ENCODE measurements at places on chromosomes 1 and 21.

GRCh38 chr1:150514913-150515327, 632 bp upstream of the FALEC start:
- DNase-seq: no peak

- DNase-seq: no peak
These were observed 40.9 kb downstream of the RAP1A start for GRCh38 chr1:111660204-111661150.

DNA sequence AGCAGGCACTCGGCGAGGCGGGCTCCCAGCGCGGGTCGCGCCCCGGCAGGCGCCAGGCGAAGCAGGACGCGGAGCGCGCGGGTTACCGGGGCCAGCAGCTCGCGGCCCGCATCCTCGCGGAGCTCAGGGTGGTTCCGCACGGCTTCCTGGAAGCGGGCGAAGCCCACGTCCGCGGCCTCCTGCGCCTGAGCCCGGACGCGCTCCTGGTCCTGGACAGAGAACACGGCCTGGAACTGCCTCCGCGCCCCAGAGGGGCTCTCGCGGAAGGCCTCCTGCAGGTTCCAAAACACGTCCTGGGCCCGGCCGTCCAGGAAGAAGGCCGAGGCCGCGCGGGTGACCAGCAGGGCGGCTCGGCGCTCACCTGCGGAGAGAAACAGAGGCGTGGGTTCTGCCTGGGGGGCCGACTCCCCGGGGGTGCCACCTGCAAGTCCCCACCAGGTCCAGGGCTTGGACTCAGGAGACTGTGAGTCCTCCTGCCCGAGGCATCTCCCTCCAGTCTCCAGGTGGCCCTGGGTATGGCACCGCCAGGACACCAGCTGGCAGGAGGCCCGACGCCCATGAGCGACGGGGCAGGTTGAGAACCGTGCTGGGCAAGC, 11.4 kb downstream of the TTC34 start:
- no peak for DNase-seq

DNA sequence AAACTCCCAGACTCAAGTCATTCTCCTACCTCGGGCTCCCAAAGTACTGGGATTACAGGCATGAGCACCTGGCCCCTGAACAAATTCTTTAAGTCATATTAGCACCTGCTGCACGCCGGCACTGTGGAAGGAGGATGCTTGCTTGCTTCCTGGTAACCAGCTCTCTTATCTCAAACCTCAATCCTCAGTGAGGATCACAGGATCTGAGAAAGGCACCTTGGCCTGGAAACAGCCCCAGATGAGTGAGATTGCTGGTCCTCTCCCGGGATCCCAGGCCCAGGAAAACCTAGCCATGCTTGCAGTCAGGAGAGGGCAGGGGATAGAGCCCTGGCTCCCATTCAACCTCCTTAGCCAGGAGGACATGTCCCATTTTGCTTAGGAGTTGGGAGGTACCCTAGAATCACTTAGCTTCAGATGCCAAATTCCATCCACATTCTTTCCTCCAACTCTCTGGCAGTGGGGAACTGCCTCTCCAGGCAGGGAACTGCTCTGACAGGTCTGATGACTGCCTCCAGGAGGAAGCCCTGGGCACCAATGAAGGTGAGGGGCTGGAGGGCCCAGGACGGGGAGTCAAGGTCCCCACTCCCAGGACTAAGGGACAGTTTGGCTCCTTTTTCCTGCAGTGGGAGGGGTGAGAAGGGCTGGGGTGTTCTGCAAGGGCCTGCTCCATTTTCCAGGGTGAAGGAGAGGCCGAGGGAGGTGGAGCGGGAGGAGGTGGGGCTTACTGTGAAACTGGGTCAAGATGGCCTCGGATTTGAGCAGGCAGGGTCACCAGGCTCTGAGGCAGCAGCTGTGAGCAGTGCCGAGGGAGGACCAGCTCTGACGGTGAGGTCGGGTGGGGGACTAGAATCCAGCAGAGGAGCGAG, 9.5 kb downstream of the GPR37L1 start:
- no peak for DNase-seq

- DNase-seq: no peak
These were observed 49.0 kb downstream of the LBR start for GRCh38 chr1:225378880-225379279.

- no peak for DNase-seq
These were observed 299.4 kb downstream of the ZP4 start for GRCh38 chr1:237591353-237591752.

DNA sequence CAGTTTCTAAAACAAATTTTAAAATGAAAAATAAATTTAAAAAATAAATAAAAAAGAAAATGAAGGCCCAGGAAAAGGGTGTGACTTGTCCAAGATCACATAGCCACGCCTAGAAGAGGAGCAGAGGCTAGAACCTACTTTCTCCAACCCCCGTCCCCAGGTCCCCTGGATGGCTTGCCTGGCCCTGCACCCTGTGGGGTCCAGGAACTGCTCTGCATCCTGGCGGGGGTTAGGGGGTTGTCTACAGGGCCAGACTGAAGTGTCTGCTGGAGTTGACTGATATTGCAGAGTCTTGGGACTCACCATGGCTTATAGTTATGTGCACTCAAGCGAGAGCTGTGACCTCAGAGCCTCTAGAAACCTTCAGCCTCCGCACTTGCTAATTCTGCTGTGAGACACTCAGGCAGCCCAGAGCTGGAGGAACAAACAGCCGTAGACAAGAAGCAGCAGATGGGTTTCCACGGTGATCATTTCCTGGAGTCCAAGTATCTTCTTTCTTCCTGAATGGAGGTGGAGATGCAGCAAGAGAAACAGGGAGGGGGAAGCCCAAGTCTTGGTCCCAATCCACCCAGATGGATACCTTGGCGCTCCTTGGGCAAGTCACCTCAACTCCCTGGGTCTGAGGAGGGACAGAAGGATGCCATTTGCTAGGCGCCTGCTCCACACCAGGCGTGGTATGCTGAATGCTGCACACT, 5.2 kb upstream of the EXTL1 start:
- no peak for DNase-seq

DNA sequence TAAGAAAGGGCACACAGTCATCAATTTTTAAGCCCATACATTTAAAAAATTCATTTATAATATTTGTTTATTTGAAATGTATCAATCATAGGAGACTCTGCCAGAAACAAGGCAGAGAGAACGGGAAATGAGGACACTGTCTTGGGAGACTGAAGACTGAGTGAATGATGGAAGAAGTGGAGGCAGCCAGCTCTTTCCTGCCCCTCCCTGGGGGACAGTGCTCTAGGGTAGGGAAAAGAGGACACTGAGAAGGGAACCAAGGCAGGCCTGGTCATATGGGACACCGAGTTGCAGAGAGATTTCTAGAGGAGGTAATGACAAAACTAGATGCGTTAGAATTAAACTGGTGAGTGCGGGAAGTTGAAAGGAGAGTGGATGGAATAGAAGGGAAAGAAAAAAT, 31.6 kb downstream of the EEIG2 start:
- DNase-seq: no peak

DNA sequence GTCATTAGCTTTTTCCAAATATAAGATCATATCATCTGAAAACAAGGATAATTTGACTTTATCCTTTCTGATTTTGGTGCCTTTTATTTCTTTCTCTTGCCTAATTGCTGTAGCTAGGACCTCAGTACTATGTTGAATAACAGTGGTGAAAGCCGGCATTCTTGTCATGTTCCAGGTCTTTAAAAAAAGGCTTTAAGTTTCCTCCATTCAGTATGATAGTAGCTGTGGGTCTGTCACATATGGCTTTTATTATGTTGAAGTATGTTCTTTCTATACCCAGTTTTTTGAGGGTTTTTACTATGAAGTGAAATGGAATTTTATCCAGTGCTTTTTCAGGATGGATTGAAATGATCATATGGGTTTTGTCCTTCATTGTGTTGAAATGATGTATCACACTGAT, 115.8 kb downstream of the DUSP10 start:
- DNase-seq: no peak

DNA sequence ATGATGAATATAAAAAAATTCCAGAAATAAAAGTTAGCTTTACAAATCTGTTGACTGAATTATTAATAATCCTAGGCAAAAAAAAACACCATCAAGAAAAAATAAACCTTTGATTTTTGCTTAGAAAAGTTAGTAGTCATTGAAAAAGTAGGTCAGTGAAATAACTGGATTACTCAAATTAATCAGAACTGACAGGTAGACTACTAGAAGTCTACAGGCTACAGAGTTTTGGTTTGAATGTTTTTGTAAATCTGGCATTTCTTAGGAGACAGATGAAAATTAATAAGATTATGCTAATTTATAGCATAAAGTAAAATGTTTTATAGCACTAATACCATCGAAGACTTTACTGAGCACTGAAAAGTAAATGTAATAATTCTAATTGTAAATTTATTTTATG, 511.9 kb downstream of the PTPRC start:
- DNase-seq: no peak

- DNase-seq: peak; percentile 47
These were observed 20.5 kb upstream of the CAPZB start for GRCh38 chr1:19505693-19506457.

- no peak for DNase-seq
These were observed 214.4 kb upstream of the DAB1 start for GRCh38 chr1:57638239-57638638.

- no peak for DNase-seq
These were observed 10.0 kb upstream of the B4GALT3 start for GRCh38 chr1:161187311-161187710.

DNA sequence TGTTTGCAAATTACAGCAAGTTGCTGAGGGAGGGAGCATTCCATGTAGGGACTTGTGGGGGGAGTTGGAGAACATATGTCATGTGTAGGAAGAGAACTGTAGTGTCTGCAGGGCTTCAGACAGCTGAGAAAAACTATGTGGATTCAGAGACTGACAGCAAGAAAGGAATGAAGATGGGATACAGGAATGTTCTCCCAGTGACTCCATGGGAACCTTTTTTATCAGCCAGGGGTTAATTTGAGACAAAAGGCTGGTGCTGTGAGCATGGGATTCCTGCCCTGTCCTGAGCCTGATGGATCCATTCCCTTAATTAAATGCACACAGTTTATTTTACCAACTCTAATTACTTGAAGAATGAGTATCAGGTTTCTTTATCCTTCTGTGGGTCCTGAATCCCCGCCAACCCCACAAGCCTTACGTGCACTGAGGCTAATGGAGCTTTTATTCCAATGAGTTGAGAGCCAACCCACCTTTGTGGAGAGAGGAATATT, 26.5 kb upstream of the PLXNA2 start:
- no peak for DNase-seq

GRCh38 chr1:22452481-22452957, 868 bp downstream of the ZBTB40 start:
- no peak for DNase-seq

DNA sequence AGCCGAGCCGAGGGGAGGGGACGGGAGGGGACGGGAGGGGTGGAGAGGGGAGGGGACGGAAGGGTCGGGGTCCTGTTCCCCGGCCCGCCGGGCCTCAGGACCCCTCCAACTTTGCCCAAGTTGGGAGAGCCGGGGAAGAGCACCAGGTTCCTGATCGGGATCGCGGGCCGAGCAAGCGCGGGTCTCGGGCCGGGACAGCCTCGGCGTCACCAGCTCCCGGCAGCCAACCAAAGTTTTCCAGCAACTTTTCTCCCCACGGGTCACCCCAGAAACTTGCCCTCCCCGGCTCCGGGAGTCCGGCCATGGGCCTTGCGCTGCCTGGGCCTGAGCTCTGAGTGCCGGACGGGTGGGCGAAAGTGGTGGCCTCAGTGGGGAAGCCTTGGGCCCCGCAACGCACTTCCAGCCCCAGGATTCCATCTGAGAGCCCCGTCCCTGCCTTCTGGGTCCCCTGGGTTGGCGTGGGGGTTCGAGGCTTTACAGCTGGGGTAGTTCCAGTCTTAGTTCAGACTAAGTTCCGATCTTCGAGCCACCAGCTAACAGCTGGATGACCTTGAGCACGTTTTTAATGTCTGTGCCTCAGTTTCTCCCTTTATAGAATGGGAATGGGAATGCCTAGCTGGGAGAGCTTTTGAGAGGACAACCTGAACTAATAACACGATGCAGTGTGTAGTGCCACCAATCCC, 458 bp downstream of the ZC3H12A start:
- no peak for DNase-seq

DNA sequence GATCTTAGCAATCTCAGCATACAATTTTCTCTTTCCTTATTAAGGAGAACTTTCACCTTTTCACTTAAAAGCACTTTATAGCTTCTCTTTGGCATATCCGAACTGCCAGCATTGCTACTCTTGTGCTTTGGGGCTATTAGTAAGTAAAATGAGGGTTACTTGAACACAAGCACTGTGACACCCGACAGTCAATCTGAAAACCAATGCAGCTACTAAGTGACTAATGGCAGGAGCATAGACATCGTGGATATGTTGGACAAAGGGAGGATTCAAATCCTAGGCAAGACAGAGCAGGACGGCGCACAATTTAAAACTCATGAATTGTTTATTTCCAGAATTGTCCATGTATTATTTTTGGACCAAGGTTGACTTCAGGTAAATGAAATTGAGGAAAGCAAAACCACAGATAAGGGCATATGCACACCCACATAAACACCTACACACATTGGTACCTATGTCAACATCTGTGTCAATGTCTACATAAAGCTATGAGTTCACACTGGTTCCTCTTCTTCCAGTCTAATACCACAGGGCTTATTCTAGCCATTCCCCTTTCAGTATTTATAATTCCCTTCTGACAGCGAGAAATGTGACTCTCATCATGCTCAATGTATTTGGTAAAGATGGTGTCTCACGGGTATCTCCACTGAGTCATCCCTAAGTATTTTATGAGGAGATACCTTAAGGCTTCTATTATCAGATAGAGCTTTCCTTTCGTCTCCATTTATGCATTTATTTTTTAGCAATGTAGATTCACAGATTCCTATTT, 75.3 kb upstream of the RALGPS2 start:
- DNase-seq: no peak

GRCh38 chr1:117582451-117582850, 23.4 kb upstream of the TENT5C start:
- DNase-seq: no peak

- peak; percentile 84 for DNase-seq
These were observed at the start of gene CD52 for GRCh38 chr1:26317612-26318337. TSS of gene CD52 (plus strand) at chr1:26317958. CDS start at chr1:26318018, 60 bp downstream.

- no peak for DNase-seq
These were observed 14.1 kb downstream of the REG4 start for GRCh38 chr1:119797162-119797561.

GRCh38 chr1:54396261-54396933, 9.8 kb downstream of the SSBP3 start:
- no peak for DNase-seq

GRCh38 chr1:221712198-221712684, 29.6 kb downstream of the DUSP10 start:
- DNase-seq: peak; percentile 74

GRCh38 chr1:217425422-217425821, 205.5 kb downstream of the GPATCH2 start:
- DNase-seq: no peak

DNA sequence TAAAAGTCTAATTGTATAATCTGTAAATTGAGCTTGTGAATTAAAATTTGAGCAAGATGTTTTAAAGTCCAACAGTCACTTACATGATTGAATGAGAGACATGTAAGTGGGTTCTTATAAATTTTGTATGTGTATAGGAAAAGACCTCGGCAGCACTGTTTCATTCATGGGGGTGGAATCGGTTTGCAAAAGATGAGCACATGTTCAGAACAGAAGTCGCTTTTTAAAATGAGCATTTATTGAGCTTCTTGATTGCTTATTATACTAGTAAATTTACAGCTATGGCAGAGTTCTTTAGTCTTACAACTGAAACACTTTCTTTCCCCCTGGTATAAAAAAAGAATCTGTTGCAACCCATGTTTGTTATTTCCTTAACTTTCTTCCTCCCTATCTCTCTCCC, 33.9 kb downstream of the ACTN2 start:
- DNase-seq: no peak

Data from CD4-positive, alpha-beta T cell treated with Interferon alpha-2 for 1 hour (primary cell).